T-helper 1 cell treated with Interleukin-12 subunit alpha and Interleukin-12 subunit beta and Interleukin-4 antibody, amounts not matched to agents 30 ng/mL and 1 ng/mL, for 36 hours (primary cell): ENCODE measurements at places on chromosomes 2 and 18. TPM values are rescaled to one million over a fixed set of nuclear protein-coding genes. Genes with fewer than 3 reads are reported as not detected.

The NOSTRIN gene
- not detected in 2 replicates for total RNA-seq

The DTNA gene
- 0.05 and 0.24 TPM in 2 replicates for total RNA-seq

The DSG3 gene
- not detected in 2 replicates for total RNA-seq

The CHRNG gene
- not detected in 2 replicates for total RNA-seq

The IL36G gene
- total RNA-seq = 0.29 TPM in 1 of 2 replicates, not detected in the other

The PRKCE gene
- total RNA-seq = 12.5 and 13.7 TPM in 2 replicates

The PCGF1 gene
- 36.4 and 44.7 TPM in 2 replicates for total RNA-seq

The TEX261 gene
- total RNA-seq = 61.6 and 63.6 TPM in 2 replicates

The RIT2 gene
- not detected in 2 replicates for total RNA-seq

The IHH gene
- total RNA-seq = 0.17 TPM in 1 of 2 replicates, not detected in the other

The PROKR1 gene
- total RNA-seq = 0.05 TPM in 1 of 2 replicates, not detected in the other

The HNMT gene
- not detected in 2 replicates for total RNA-seq

The WDR35 gene
- 4.1 and 5.1 TPM in 2 replicates for total RNA-seq

The G6PC2 gene
- not detected in 2 replicates for total RNA-seq

The DLX2 gene
- total RNA-seq = not detected in 2 replicates

The CCDC141 gene
- total RNA-seq = 7.5 and 8.7 TPM in 2 replicates

The MAP2 gene
- not detected in 2 replicates for total RNA-seq

The HOXD12 gene
- total RNA-seq = not detected in 2 replicates

The RSAD2 gene
- total RNA-seq = 62.0 and 62.2 TPM in 2 replicates

The PELI1 gene
- total RNA-seq = 48.8 and 55.6 TPM in 2 replicates
